ENCODE measurements at places on chromosomes 2 and 18.

DNA sequence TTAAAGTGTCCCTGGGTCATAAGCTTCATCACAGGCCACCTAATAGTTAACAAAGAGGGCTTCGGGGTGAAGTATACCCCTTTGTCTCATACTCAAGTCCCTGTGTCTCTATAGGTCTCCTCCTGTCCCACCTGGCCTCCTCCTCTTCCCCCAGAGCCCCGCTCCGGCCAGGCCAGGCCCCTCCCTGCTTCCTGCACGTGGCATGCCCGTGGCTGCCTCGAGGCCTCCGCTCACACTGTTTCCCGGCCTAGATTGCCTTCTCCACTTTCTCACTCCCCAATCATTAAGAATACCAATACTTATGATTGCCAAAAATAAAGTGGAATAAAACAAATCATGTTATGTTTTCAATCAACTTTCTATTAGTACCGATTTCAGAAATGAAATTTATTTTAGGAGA lies 18.8 kb downstream of the SMYD1 start:
- no peak for DNase-seq

- DNase-seq = no peak
Observed at GRCh38 chr2:225456619-225457260, 57.2 kb downstream of the NYAP2 start.

DNA sequence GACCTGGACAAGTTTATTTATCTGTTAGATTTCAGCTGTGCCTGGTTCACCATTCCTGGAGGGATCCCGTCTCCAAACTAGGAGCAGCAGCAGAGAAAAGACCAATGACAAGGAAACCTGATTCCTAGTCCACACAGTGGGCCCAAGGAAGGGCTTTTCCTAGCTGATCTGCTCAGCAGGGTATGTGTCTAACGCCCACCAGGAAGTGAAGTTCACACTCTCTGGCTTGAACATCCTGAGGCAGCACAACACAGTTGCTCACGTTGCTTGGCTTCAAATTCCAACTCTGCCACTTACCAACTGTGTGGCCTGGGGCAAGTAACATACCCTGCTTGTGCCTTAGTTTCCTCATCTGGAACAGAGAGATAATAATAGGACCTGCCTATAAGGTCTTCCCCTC lies 42.9 kb downstream of the XDH start:
- no peak for DNase-seq

DNA sequence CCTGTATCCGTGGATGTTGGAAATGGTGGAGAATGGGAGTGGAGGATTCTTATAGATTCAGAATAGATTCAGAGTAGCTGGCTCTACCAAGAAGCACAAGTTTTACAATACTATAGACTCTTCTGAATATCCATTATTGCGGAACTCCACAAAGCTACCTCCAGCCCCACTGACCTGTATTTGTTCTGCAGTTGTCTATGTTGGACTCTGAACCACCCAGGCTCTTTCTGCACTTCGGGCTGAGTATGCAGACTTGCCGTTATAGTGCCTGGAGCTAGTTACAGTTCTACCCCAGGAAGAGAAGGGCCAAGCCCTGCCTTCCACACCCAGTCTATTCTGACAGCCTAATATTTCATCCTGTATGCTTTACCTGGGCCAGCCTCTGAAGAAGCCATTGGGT lies 4.4 kb upstream of the RGPD4 start:
- no peak for DNase-seq

DNA sequence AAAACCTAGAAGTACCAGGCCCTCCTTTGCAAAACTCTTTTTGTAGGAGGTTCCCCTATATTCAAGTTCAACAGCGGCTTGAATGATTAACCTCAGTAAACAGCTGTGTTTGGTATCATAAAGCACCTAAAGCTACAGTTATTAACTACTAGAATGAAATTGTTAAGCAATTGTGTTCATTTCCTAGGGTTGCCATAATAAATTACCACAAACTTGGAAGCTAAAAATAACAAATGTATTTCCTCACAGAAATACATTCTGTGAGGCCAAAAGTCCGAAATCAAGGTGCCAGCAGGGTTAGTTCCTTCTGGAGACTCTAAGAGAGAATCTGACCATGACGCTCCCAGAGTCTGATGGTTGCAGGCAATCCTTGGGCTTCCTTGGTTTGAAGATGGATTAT lies 202.1 kb upstream of the ACVR2A start:
- DNase-seq = no peak
